D341Med (cell line): ENCODE measurements at places on chromosomes 7 and 10.

DNA sequence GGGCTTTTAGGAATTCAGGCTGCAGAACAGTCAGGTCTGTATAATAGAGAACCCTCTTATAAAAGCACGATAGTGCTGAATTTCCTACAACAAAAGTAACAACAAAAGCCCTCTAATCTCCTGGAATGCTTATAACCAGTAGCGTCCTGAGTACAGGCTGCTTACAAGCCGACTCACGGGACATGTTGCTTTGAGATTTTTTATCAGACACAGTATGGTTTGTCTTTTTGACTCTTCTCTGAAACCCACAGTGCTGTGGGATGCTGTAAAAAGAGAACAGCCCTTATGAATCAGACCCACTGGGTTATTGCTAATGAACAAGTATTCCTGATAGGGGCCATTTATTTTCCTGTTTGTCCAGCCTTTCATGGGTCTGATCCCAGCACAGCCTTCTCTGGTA, 59.4 kb downstream of the PLPP4 start:
- DNase-seq: no peak

- DNase-seq: no peak
These were observed 194.0 kb upstream of the PRPS1L1 start for GRCh38 chr7:18221377-18222293.

GRCh38 chr7:15104411-15105092, 202.0 kb upstream of the DGKB start:
- DNase-seq: no peak

DNA sequence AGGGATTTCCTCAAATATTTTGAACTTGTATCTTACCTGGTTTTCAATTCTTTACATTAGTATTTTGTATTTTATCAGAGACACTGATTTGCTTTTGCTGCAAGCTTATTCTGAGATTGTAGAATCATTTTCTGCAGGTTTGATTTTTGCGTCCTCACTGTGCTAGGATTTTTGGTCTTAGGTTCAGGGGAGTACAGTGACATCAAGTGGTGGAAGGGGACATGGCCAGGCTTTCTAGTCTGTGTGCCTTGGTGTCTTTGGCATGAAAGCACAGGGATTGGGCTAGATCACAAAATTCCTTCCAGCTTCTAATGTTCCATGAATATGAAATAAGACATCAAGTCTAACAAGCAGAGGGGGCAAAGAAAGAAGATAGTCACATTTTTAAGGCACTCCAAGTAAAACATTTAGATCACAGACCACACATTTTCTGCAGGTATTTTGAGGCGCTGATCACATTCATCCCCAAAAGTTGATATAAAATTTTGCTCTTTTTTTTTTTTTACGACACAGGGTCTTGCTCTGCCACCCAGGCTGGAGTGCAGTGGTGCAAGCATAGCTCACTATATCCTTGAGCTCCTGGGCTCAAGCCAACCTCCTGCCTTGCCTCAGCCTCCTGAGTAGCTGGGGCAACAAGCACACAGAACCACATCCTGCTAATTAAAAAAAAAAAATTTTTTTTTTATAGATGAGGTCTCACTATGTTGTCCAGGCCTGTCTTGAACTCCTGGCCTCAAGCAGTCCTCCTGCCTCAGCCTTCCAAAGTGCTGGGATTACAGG, 124.4 kb downstream of the PON1 start:
- DNase-seq: peak; percentile 57

DNA sequence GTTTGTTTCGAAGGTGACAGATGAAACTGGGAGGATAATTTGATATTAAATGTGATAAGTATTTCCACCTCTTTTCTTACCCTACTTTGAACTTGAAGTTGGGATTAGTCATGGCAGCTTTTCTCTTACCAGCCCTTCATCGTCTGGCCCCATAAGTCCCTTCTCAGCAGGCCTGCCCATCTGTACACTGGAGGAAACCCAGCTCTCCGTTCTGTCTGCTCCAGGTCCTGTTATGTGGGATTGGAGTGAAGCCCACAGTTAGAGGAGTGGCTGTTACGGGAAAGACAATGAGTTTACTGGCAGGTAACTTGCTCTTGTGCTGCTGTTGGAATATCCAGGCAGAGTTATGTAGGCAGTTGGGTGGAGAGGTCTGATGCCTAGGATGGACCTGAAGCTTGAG, 127.3 kb downstream of the CAMK1D start:
- no peak for DNase-seq

DNA sequence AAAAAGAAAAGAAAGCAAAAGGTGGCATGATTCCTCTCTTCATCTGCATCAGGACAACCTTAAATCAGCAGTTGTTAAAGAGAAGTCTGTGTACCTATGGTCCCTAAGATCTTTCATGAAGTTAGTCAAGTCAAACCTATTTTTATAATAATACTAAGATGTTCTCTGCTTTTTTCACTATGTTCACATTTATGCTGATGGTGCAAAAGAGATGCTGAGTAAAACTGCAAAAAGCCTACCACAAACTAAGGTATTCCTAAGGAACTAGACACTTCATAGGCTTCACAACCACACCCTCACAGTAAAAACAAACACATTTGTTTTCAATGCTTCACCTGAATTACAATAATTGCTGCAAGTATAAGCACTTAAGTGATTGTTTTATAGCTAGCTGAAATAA, 43.3 kb downstream of the SLC16A9 start:
- DNase-seq: no peak

DNA sequence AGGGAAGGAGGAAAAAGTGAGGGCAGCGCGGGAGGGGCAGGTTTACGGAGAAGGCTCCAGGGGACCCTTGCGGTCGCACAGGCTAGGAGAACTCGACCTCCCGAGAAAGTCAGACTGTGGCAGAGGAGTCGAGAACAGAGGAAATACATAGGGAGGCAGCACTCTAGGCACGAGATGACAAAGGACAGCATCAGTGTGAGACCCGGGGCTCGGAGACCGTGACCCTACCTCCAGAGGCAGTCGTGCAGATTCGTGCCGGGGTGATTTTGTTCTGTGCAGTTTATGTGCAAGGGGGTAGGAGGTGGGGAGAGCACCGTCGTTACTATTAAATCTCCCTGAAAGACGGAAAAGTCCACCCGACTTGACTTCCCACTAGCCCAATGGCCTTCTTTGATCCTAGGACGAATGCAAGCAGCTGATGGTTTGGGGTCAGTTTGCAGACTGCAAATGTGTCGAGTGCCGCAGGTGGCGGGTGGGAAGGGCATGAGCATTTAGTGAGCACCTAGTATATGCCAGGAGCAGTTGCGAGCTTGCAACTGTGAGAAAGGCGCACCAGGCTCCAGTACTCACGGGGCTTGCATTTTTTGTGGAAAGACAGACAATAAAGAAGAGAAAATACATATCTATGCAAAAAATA, 674 bp upstream of the OSBPL3 start:
- no peak for DNase-seq

GRCh38 chr7:115009139-115009538, 87.2 kb downstream of the MDFIC start:
- DNase-seq: no peak

DNA sequence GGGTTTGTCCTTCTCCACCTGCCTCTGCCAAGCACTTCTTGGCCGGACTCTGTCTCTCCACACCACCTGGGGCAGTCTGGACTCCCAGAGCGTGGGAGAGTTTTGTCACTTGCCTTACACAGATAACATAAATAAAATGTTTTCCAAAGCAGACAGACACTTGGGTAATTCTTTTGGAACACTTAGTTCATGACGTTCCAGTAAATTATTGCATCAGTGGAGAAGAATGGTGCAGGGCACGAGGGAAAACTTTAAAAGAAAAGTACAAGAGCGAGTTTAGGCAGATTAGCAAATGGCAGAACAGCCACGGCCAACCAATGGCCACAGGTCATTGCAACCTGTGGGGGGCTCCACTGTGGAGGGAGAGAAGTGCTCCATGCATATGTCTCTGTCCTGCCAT, 170.6 kb upstream of the GRB10 start:
- no peak for DNase-seq

DNA sequence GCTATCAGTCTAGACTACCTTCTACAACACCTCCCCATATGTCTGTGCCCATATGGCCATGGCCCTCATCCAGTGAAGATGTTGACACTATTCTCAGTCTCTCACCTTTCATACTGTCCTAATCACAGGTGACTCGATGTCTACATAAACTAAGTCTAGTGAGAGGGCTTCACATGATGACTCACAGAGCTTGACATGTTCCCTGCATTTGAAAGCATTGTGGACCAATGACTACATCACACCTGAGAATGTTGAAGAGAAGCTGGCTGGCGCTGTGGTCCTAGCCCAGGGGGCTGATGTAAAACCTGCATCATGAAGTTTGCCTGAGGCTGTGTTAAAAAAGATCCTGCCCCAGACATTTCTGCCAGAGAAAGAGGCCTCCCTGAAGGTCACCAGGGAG, 167.2 kb downstream of the NPSR1 start:
- no peak for DNase-seq

- DNase-seq: no peak
These were observed 243.2 kb upstream of the SLC26A5 start for GRCh38 chr7:103689255-103689654.

- no peak for DNase-seq
These were observed 737.2 kb upstream of the IGFBP3 start for GRCh38 chr7:46658281-46658680.

DNA sequence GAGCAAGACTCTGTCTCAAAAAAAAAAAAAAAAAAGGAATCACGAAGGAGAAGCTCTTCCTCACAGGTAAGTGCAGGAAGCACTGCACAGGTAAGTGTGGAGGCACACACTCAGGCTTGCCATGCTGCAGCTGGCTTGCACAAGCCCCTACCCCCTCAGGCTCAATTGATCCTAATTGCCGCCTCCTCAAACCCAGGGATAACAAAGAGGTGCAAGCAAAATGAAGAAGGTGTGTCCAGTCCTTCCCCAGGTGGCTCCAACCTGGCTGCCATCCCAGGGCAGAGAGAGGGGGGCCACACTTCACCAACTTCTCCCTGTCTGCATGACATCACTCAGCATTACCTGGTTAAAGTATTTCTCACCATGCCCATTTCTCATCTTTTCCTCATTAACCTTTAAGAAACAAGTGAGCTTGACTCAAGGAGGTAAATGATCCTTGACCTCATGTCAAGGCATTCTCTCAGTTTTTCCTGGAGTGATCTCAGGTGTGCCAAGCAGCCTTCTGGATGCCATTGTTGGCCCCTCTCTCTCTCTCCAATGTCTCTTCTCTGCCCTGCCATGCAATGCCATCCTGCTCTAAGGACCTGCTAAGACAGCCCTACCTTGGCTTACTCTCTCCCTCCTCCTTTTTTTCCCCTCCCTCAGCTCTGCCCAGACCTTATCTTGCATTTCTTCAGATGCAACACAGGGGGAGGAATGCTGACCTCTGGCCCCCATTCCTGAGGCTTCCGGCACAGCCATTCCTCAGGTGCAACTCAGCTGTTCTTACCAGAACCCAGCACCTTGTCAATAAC, 13.0 kb upstream of the TRPV6 start:
- DNase-seq: no peak
